ENCODE measurements at places on chromosomes 7 and 10. TPM values are rescaled to one million over a fixed set of nuclear protein-coding genes. Genes with fewer than 3 reads are reported as not detected.
A peak's percentile ranks its signal among the peaks of the same experiment; 100 is the strongest.

DNA sequence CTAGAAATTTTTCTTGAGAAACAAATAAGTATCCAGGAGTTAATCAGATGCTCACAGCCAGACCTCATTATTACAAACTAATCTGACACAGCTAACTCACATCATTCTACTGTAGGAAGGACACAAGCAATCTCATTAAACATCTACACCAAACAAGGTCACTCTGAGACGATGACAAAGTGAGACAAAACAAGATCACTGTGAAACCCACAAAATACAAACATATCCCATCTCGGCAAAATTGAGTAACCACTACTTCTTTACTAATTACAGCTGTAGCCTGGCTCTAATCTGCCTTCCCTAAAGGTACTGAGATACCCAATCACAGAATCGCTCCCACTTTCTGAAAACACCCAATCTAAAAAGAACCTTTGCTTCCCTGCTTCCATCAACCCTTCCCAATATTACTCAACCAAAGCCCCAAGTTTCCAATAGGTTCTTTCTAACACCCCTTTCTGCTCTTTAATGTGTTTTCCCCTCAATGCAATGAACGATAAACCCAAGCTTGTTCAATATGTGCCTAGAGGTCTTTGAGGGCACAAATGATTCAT, 26.9 kb downstream of the CCDC6 start:
- no peaks in the 10 kb centered on the region for H3K27me3 ChIP-seq
- no peak overlapping the region for H3K4me3 ChIP-seq
- no peaks in the 10 kb centered on the region for H3K36me3 ChIP-seq
- DNase-seq = no peak
- no peaks in the 10 kb centered on the region for H3K4me1 ChIP-seq

- no peaks in the 10 kb centered on the region for H3K27me3 ChIP-seq
- H3K27ac ChIP-seq = no peak overlapping the region
- H3K4me1 ChIP-seq = no peaks in the 10 kb centered on the region
- no peak overlapping the region for H3K4me3 ChIP-seq
- no peaks in the 10 kb centered on the region for H3K36me3 ChIP-seq
- no peak for DNase-seq
Observed at GRCh38 chr7:41431671-41432070, 271.2 kb downstream of the INHBA start.

- H3K4me1 ChIP-seq = no peaks in the 10 kb centered on the region
- H3K4me3 ChIP-seq = no peak overlapping the region
- no peak for DNase-seq
- H3K27ac ChIP-seq = no peak overlapping the region
- H3K36me3 ChIP-seq = no peaks in the 10 kb centered on the region
Observed at GRCh38 chr7:121643320-121643719, 229.6 kb upstream of the PTPRZ1 start.

DNA sequence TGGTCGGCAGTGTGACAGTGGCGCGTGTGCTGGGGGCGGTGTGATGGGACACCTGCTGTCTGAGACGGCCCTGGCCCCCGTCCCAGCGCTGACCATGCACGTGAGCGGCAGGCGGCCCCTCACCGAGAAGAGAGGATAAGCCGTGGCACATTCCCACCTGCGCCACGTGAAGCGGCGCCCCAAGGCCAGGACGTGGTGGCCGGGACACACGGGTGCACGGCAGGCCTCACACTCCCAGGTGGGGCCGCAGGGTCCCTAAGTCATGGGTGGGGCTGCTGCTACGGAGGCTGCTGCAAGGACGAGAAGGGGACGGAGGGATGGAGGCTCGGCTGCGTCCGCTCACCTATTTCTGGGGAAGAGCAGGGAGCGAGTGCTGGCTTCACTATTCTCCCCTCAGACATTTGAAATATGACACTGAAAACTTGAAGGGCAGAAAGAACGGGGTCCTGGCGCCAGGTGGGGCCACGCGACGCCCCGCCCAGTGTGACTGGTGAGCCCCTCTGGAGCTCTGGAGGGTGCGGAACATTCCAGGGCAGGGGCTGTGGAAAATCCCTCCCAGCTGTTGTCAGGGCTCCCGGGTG, 7.5 kb downstream of the CYP2W1 start:
- no peak for DNase-seq
- no peak overlapping the region for H3K27ac ChIP-seq
- H3K4me3 ChIP-seq = no peak overlapping the region
- no peaks in the 10 kb centered on the region for H3K36me3 ChIP-seq
- peaks cover 42% of the 10 kb centered on the region for H3K27me3 ChIP-seq
- H3K4me1 ChIP-seq = no peaks in the 10 kb centered on the region

DNA sequence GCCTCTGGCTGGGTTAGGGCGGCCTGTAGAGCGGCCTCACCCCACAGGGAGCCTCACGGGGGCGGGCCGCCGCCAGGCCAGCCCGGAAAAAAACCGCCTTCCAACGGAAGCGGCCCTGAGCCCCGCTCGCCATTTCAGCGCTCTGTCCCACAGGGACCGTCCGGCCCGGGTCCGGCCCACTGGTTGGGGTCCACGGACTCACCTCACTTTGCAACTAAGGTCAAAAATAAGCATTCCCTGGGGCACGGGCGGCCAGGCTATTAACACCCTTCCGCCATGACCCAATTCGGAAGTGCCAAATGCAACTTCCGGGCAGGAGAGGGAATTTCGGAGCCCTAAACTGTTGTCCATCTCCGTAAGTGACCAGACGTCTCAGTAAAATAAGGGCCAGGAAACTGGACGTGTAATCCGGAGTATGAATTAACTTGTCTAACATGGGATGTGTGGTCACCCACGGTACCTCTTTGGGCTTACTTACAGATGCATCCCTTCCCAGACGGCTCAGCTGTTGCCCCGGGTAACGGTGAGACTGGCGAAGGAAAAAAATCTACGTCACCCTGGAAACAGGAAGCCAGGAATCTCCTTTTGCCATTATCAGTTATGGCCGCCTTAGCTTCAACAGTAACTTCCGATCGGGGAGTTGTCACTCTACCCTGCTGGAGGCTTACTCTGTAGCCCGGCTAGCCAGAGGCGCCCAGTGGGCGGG, at the start of gene BBIP1:
Gene BBIP1, minus strand, starts transcription at position 538 of the 706 bp plus-strand sequence. CDS start 1,023 bp downstream, outside the sequence.
- peaks cover 7% of the 10 kb centered on the region for H3K36me3 ChIP-seq
- peak within 1 kb of the TSS; percentile 97 for H3K27ac ChIP-seq
- peaks cover 6% of the 10 kb centered on the region for H3K4me1 ChIP-seq
- DNase-seq = no peak

GRCh38 chr7:50184271-50184990, 91.4 kb upstream of the ZPBP start:
- H3K27me3 ChIP-seq = no peaks in the 10 kb centered on the region
- H3K27ac ChIP-seq = no peak overlapping the region
- no peak overlapping the region for H3K4me3 ChIP-seq
- no peak for DNase-seq
- no peaks in the 10 kb centered on the region for H3K4me1 ChIP-seq

GRCh38 chr7:123552641-123553040, 5.0 kb downstream of the NDUFA5 start:
- no peak for DNase-seq
- no peak overlapping the region for H3K27ac ChIP-seq
- peaks cover 8% of the 10 kb centered on the region for H3K4me1 ChIP-seq
- H3K27me3 ChIP-seq = no peaks in the 10 kb centered on the region
- peaks cover 27% of the 10 kb centered on the region for H3K36me3 ChIP-seq

- H3K36me3 ChIP-seq = no peaks in the 10 kb centered on the region
- H3K4me3 ChIP-seq = no peak overlapping the region
- H3K4me1 ChIP-seq = no peaks in the 10 kb centered on the region
- no peak for DNase-seq
- H3K27ac ChIP-seq = no peak overlapping the region
Observed at GRCh38 chr10:31768467-31768866, 160.2 kb downstream of the ARHGAP12 start.

GRCh38 chr10:18681366-18681765, 22.1 kb downstream of the ARL5B start:
- H3K4me1 ChIP-seq = no peaks in the 10 kb centered on the region
- no peaks in the 10 kb centered on the region for H3K27me3 ChIP-seq
- peaks cover 2% of the 10 kb centered on the region for H3K36me3 ChIP-seq
- no peak overlapping the region for H3K27ac ChIP-seq

GRCh38 chr10:129505500-129506075, 38.5 kb downstream of the MGMT start:
- H3K36me3 ChIP-seq = peaks cover 3% of the 10 kb centered on the region
- no peak overlapping the region for H3K27ac ChIP-seq
- no peak overlapping the region for H3K4me3 ChIP-seq
- H3K27me3 ChIP-seq = no peaks in the 10 kb centered on the region
- DNase-seq = no peak
- H3K4me1 ChIP-seq = no peaks in the 10 kb centered on the region

GRCh38 chr10:103921248-103921647, 3.3 kb upstream of the STN1 start:
- no peaks in the 10 kb centered on the region for H3K27me3 ChIP-seq
- peaks cover 23% of the 10 kb centered on the region for H3K4me1 ChIP-seq
- H3K27ac ChIP-seq = no peak overlapping the region

DNA sequence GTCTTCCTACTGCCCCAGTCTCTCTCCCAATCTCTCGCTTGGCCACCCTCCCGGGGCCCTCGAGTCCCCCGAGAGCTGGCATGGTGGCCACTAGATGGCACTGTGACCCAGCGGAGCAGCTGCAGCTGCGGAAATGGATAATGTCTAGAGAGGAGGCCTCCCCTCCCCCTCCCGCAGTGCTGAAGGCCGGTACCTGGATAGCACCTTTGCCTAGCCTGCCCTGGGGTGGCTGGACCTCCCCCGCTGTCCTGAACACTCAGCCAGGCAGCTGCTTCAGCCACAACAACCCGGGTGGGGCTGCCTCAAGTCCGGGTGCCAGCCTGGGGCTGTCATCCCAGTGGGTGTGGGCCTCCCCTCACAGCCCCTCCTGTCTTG, 65.2 kb downstream of the GOLGA7B start:
- H3K27me3 ChIP-seq = no peaks in the 10 kb centered on the region
- peak; percentile 64 for DNase-seq
- no peak overlapping the region for H3K4me3 ChIP-seq
- H3K4me1 ChIP-seq = no peaks in the 10 kb centered on the region

GRCh38 chr10:85168243-85168642, 839.9 kb downstream of the CCSER2 start:
- H3K36me3 ChIP-seq = no peaks in the 10 kb centered on the region
- DNase-seq = no peak
- no peaks in the 10 kb centered on the region for H3K4me1 ChIP-seq
- no peak overlapping the region for H3K27ac ChIP-seq
- no peaks in the 10 kb centered on the region for H3K27me3 ChIP-seq
- H3K4me3 ChIP-seq = no peak overlapping the region

- DNase-seq = no peak
- H3K27me3 ChIP-seq = no peaks in the 10 kb centered on the region
- H3K36me3 ChIP-seq = no peaks in the 10 kb centered on the region
- no peaks in the 10 kb centered on the region for H3K4me1 ChIP-seq
Observed at GRCh38 chr10:2925631-2926030, 141.7 kb upstream of the PFKP start.

DNA sequence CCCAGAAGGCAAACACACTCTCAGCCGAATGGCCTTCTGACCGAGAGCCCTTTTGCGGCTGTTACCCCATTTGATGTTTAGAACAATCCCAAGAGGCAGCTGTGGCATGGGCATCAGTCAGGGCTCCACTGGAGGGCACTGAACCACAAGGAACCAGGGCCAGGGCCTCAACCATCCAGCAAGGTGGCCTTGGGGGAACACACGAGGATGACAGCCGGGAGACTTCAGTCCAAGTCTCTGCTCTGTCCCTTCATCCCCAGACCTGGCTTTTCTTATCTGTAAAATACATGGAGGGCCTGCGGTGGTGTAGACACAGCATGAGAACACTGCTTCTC, 63.6 kb upstream of the INSIG1 start:
- no peak overlapping the region for H3K4me3 ChIP-seq
- no peaks in the 10 kb centered on the region for H3K27me3 ChIP-seq
- H3K27ac ChIP-seq = no peak overlapping the region
- no peaks in the 10 kb centered on the region for H3K4me1 ChIP-seq

GRCh38 chr7:44327981-44328380, 2.6 kb upstream of the CAMK2B start:
- no peaks in the 10 kb centered on the region for H3K36me3 ChIP-seq
- no peak for DNase-seq
- H3K27me3 ChIP-seq = peaks cover 4% of the 10 kb centered on the region
- H3K27ac ChIP-seq = no peak overlapping the region
- no peaks in the 10 kb centered on the region for H3K4me1 ChIP-seq

GRCh38 chr10:1044964-1045363, 4.0 kb downstream of the IDI1 start:
- no peak overlapping the region for H3K4me3 ChIP-seq
- DNase-seq = no peak
- H3K27me3 ChIP-seq = no peaks in the 10 kb centered on the region
- H3K36me3 ChIP-seq = no peaks in the 10 kb centered on the region
- peak overlapping the region; percentile 79 for H3K27ac ChIP-seq
- H3K4me1 ChIP-seq = peaks cover 32% of the 10 kb centered on the region

GRCh38 chr10:128898133-128898915, 568.7 kb upstream of the MGMT start:
- no peak for DNase-seq
- no peaks in the 10 kb centered on the region for H3K36me3 ChIP-seq
- peaks cover 2% of the 10 kb centered on the region for H3K4me1 ChIP-seq
- H3K4me3 ChIP-seq = no peak overlapping the region
- no peak overlapping the region for H3K27ac ChIP-seq

DNA sequence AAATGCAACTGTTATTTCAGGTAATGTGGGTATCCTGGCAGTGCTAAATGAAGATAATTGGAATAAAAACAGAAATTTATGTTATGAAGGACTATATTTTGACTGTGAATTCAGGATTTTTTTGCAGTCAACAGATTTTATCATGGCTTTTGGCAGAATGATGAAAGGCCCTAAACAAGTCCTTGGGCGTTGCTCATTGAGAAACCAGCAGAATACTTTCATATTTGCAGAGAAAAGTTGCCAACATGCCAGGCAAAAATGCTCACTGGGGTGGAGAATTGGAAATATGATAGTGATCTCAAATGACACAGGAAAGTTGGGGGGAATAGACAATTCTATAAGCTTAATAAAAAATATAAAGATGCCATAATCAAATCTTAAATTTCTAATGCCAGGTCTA, 121.1 kb downstream of the GPR85 start:
- DNase-seq = no peak
- H3K36me3 ChIP-seq = no peaks in the 10 kb centered on the region
- H3K27me3 ChIP-seq = no peaks in the 10 kb centered on the region

- H3K4me1 ChIP-seq = no peaks in the 10 kb centered on the region
- no peak overlapping the region for H3K27ac ChIP-seq
- no peaks in the 10 kb centered on the region for H3K36me3 ChIP-seq
- H3K4me3 ChIP-seq = no peak overlapping the region
- DNase-seq = no peak
Observed at GRCh38 chr7:48299580-48300169, 128.4 kb downstream of the ABCA13 start.

DNA sequence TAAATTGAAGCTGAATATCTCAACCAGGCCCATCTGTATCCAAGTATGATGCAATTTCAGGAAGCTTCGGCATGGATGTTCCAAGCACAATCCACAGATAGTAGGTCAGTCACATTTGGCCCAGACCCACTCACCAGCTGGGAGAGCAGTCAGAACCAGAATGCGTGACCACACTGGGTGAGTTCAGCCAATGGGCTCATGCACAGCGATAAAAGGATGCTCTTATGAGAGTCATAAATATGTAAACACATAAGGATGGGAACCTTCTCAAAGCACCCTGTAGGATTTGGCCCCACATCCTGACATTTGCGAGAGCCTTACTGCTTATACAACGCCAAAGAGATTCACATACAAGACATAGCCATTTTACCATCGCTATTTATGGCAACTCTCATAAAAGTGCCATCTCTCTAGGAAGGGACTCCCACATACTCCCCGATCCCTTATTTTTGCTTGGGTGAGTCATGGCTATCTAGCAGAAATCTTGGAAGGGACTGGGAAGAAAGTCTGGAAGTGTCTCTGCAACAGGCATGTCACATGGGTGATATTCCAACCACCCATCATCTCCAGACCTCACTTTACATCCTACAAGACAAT, 3.0 kb downstream of the AFAP1L2 start:
- no peaks in the 10 kb centered on the region for H3K36me3 ChIP-seq
- H3K4me3 ChIP-seq = no peak overlapping the region
- DNase-seq = no peak

HIPK2 gene
- 33.5 TPM for total RNA-seq

OPALIN gene
- total RNA-seq = not detected

C7orf33 gene
- not detected for total RNA-seq

ENKUR gene
- total RNA-seq = not detected

ZNF365 gene
- 3.6 TPM for total RNA-seq

Measured in T-cell (primary cell).